ENCODE measurements at places on chromosomes 6 and 20.

DNA sequence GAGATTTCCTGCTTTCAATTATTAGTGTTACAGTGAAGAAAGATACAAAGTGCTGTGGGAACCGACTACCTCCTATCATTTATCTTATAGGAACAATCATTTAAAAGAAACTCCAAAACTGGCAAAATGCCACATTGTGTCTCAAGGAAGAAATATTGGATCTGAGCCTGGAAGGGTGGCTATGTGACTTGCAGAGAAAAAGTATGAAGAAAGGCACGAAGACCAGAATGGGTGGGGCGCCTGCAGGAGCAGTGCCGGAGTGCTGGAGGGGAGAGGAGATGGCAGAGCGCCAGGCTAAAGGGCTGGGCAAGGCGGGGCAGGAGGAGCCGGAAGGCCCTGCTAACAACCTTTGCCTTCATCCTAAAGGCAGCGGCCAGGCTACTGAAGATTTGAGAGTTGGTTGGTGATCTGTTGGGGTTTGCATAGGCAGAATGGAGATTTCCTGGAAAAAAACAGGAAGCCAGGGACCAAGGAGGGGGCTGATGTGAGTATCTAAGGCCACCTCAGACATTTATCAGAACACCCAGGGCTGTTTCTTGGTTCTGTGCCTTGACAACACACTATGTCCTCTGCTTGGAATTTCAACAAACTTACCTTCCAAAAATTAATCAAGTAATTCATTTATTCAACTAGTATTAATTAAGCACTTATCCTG is 125.6 kb downstream of the MAFB start:
- DNase-seq: no peak

- DNase-seq: no peak
Observed at GRCh38 chr6:16146527-16146955, 17.7 kb downstream of the MYLIP start.

- no peak for DNase-seq
Observed at GRCh38 chr20:38198238-38198861, 33.3 kb upstream of the TGM2 start.

DNA sequence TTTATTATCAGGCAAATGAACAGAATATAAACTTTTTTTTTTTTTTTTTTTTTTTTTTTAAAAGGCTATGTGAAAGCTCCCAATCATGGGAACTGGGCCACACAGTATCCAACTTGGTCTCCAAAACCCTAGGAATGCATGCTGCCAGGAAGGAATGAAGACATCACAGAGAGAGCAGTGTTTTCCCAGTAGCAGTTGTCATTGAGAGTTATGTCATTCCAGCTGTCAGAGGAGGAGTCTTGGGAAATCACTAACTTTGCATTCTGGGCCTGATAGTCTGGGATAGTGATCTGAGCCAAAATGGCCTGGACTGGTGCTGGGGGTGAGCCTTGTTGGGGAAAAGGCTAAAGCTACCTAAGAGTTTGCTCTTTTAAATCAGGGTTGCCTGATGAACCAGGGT is 231.3 kb upstream of the MAP3K7 start:
- no peak for DNase-seq

DNA sequence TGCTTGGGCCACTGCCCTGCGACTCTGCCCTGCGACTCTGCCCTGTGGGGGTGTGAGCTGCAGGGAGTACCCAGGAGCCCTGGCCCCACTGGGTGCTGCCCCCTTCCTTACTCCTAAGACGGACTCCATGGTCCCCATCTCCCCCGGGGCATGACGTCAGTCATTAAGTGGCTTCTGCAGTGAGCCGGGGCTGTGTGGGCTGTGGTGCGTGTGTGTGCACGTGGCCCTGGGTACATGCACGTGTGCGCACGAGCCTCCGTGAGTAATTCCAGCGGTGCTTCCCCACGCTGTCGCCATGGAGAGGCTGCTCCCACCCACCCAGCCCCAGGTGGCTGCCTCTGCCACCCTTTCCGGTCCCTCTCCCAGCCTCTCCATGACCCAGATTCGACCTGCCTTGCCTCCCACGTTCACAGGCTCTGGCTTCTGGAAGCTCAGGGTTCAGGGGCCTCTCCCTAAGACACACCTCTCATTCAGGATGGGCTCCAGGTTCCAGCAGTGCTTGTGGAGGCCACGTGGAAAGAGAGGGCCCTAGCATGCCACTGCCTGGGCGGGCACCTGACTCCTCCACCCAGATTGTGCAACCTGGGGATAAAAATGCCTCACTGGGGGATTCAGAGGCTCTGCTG is 88.3 kb downstream of the DLGAP4 start:
- DNase-seq: no peak

- no peak for DNase-seq
Observed at GRCh38 chr6:53168516-53169267, 20.1 kb upstream of the GCM1 start.

DNA sequence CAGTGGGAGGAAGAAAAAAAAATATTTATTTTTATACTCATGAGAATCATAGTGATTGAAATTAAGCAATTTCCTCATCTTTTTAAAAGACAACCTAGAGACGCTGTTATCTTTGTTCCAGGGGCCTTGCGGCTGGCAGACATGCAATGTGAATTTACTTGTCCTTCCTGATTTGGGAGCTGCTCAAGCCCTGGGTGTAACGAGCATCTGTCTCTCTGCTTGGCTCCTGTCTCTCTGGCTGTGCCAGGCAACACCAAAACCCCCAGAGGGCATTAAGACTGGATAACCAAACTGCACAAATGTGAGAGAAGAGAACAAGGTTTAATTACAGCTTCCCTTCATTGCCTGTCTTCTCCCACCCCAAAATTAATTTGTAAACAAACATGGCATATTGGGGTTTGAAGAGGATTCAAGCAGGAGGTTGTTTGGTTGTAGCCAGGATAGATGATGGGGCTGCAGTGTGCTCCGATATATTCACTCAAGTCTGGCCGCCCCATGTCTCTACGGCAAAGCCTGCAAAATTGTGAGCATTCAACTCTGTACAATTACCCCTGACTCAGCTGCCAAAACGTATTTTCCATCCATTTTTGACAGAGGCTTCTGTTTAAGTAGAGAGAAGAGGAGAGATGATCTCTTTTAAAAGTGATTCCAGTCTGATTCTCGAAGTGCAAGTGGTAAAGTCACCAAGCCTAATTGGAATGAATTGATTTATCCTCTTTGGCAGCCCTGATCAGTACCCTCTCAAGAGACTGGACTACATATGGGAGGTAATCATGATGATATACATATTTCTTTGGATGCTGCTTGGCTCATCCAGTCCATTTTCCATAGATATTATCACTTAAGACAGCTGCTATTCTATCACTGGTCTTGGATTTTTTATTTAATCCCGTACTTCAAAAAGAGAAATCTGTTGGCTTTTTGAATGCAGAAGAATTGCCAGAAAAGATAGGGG is 170.2 kb downstream of the SLC24A3 start:
- no peak for DNase-seq

DNA sequence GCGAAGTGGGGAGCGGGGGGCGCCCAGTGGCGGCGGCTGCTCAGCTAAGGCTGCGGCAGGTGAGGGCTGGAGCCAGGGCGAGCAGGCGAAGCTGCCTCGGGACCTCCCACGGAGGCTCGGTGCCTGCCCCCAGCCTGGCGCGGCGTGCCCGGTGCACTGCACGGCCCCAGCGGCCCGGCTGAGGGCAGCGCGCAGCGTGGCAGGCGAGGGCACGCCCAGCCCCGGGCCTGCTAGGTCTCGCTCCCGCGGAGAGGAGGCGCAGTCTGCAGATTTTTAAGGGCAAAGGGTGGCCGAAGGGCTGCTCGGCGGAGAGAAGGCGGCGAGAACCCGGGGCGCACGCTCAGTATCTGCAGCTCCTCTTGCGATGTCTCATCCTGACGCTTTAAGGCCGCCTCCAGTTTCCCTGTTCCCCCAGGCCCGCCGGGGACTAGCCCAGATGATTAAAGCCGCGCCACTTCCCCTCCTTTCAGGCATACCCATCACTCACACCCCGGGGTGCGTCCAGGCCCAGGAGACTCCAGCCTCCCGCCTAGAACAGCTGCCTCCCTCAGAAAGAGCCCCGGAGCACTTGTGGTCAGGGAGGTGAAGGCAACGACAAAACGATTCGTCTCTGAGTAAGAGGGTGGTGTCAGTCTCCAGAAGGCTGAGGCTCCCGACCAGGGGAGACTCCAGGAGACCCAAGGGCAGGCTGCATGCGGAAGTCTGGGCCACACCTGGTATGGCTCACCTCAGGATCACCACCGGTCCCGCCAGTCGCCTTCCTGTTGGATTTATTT is at the start of gene FERMT1:
Gene FERMT1 (minus strand): TSS at position 158 of the 776 bp plus-strand sequence. CDS start 3,476 bp downstream, outside the sequence.
- DNase-seq: peak; percentile 70

DNA sequence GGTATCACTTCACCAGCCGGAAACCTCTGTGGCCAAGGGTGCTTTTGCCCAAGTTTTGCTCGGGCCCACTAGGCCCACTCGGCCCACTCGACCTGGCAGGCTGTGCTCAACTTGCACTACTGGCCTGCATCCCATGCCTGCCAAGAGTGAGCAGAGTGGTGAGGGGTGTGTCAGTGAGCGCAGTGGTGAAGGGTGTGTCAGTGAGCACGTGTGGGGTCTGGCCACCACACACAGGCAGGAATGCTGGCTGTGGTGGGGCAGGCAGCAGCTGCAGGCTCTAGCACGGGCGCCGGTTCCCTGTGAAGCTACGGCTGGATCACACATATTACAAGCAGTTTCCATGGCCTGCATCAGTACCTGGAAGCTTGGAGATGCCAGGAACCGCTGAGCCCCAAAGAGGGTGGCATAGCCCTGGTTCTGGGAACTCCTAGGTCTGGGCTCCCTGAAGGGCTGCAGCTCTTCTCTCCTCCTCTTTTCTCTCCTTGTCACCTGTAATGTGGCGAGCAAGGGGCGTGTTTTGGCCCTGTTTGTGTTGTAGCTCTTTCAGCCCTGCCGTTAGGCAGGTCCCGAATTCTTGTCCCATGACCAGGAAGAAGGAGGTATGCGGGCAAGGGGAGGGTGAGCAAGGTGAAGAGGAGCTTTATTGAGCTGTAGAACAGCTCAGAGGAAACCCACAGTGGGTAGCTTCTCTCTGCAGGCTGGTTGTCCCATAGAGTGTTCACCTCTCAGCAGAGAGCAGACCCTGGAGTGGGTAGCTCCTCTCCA is 51.0 kb upstream of the CLDN20 start:
- no peak for DNase-seq

- DNase-seq: no peak
Observed at GRCh38 chr6:36676141-36677058, 2.1 kb upstream of the CDKN1A start.

GRCh38 chr6:30645989-30646388 is 944 bp upstream of the C6orf136 start:
- no peak for DNase-seq

GRCh38 chr20:35702051-35702823 is 3.0 kb downstream of the ROMO1 start:
- no peak for DNase-seq

DNA sequence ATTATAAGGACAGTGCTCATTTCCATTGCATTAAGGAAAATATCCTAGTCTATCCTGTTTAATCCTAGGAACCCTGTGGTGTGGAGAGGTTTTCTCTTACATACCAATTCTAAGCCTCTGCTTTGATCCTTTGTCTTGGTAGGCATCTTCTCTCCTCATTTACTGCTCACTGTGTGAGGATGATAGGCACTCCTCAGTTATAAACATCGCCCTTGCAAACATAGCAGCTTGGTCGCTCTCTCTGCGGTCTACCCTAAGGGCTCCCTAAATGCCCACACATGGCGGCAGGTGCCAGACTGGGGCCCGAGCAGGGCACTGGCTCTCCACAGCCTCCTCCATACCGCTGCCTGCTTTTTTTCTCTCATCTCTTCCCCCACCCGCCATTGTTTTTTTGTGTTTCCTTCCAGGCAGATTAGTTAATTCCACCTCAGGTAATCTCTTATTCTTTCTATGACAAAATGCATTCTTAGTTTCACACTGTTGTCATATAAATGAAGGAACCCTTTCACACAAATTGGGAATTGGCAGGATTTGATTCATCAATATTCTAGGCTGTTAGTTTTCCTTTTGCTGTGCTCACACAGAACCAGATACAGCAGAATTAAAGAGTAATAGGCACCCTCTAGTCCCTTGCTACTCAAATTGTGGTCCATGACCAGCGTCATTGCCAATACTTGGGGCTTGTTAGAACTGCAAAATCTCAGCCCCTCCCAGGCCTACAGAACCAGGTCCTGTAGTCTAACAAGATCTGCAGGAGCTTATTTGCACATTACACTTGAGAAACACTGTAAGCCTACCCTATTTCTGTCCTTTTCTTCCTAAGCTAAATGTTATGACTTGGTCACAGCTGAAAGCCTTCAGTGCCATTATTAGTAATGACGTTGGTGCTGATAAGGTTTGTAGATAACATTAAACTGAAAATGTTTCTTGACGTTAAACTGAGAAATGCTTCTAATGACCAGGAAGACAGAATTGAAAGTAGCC is 36.3 kb downstream of the CARMIL1 start:
- DNase-seq: no peak

DNA sequence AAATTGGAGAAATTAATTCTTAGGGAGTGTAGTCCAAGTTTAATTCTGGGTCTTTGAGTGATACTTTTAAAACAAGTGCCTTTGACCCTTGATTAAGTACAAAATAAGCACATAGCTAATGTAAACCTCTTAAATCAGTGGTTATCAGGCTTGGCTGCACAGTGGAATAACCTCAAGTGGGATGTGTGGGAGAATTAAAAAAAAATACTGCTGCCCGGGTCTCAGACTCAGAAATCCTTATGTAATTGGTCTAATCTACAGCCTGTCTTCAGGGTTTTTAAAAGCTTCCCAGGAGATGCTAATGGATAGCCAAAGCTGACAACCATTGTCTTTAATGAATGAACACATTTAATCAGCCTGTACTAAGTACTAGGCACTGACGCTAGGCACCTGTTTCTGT is 28.5 kb upstream of the TMEM14A start:
- DNase-seq: no peak

DNA sequence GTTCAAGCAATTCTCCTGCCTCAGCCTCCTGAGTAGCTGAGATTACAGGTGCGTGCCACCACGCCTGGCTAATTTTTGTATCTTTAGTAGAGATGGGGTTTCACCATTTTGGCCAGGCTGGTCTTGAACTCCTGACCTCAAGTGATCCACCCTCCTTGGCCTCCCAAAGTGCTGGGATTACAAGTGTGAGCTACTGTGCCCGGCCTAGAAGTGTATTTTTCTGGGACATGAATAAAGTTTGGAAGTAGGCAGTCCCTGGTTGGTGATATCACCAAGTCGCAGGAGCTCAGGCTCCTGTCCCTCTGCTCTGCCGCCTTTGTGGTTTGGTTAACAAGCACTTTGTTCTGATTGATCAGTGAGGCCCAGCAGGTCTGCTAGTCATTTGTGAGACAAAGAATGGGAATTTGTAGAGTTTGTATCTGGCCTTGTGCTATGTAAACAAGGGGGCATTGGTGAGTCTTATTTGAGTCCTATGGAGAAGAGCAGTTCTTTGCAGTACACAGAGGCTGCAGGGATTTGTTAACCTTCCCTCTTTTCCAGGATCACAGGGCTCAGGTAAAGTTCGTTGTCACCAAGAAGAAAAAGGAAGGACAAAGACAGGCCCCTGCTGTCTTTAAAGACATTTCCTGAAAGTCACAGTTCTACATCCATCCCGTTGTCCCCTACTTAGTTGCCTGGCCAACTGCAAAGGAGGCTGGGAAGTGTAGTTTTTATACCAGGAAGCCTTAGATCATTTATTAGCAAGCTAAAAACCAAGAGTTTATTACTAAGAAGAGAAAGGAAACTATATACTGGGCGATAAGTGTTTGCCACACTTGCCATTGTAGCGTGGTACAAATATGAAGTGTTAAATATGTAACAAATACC is 13.1 kb downstream of the MTHFD1L start:
- no peak for DNase-seq

Data from glutamatergic neuron (in vitro differentiated cells).